ENCODE measurements at places on chromosomes 11 and 22. TPM values are rescaled to one million over a fixed set of nuclear protein-coding genes. Genes with fewer than 3 reads are reported as not detected.

TEF gene
- 3.0 TPM for total RNA-seq

TIRAP gene
- total RNA-seq, result 8.2 TPM

PTS gene
- total RNA-seq, result 36.1 TPM

GRCh38 chr11:100910808-100911207 lies 218.8 kb downstream of the PGR start:
- no peak for DNase-seq
- no peaks in the 10 kb centered on the region for H3K36me3 ChIP-seq
- no peaks in the 10 kb centered on the region for H3K27me3 ChIP-seq
- no peak overlapping the region for H3K27ac ChIP-seq
- no peak overlapping the region for H3K4me3 ChIP-seq

DNA sequence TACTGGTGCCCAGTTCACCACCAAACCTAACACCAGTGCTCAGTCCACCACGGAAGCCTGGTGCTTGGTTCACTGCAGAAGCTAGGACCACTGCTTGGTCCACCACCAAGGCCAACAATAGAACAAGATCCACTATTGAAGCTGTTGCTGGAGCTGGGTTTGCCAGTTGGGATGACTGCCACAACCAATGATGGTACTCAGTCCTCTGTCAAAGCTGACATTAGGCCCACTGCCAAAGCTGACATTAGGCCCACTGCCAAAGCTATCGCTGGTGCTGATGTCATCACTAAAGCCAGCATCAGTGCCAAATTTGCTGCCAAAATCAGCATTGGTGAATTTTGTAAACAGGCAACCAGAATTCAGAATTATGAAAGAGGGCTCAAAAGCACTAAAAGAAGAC lies 1850.2 kb upstream of the RAG2 start:
- no peaks in the 10 kb centered on the region for H3K4me1 ChIP-seq
- H3K27me3 ChIP-seq, result no peaks in the 10 kb centered on the region
- no peak overlapping the region for H3K4me3 ChIP-seq
- no peak for DNase-seq
- no peak overlapping the region for H3K27ac ChIP-seq

- no peaks in the 10 kb centered on the region for H3K4me1 ChIP-seq
- no peak overlapping the region for H3K4me3 ChIP-seq
- no peak overlapping the region for H3K27ac ChIP-seq
- no peaks in the 10 kb centered on the region for H3K36me3 ChIP-seq
- H3K27me3 ChIP-seq, result no peaks in the 10 kb centered on the region
- DNase-seq, result no peak
Measured at GRCh38 chr22:30054067-30054763, 26.0 kb upstream of the HORMAD2 start.

GRCh38 chr22:35620624-35621251 lies 3.6 kb upstream of the MB start:
- H3K36me3 ChIP-seq, result no peaks in the 10 kb centered on the region
- H3K27me3 ChIP-seq, result no peaks in the 10 kb centered on the region
- peaks cover 16% of the 10 kb centered on the region for H3K4me1 ChIP-seq
- no peak overlapping the region for H3K4me3 ChIP-seq
- DNase-seq, result no peak

- no peaks in the 10 kb centered on the region for H3K36me3 ChIP-seq
- no peak overlapping the region for H3K27ac ChIP-seq
- peaks cover 9% of the 10 kb centered on the region for H3K4me1 ChIP-seq
Measured at GRCh38 chr22:20456064-20456721, 18.6 kb upstream of the SCARF2 start.

DNA sequence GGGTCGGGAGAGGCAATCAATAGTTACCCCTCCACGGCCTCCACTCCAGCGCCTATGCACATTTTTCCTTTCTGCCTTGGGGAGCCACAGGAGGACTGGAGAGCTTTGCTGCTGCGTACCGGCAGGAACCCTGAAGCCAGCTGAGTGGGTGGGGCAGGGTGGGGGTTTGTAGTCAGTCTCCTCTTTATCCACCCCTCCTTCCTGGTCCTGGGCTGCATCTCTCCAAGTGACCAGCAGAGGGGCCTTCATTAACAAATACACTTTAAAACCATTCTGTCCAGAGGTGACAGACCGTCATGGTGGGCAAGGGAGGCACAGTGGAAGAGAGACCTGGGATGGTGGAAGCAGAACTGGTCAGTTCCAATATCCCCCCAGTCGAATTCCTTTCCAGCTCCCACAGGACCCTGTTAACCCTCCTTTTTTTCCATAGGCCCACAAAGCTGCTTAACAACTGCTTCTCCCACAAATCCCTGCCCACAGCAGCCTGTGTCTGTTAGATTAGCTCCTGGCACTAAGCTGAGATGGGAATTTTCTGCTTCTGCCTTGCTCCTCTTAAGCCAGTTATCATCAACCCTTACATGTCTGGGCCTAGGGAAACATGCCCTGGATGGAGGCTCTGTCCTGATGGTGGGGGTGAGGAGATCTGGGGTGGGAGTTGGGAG lies 3.9 kb upstream of the ABCG4 start:
- H3K4me1 ChIP-seq, result peaks cover 8% of the 10 kb centered on the region
- no peaks in the 10 kb centered on the region for H3K27me3 ChIP-seq
- H3K36me3 ChIP-seq, result no peaks in the 10 kb centered on the region
- no peak for DNase-seq
- no peak overlapping the region for H3K27ac ChIP-seq
